CD4-positive, alpha-beta T cell treated with Interleukin-17A for 1 hour (primary cell): ENCODE measurements at places on chromosomes 3 and 15.

- DNase-seq, result no peak
Observed at GRCh38 chr3:70108072-70108471, 108.5 kb downstream of the SAMMSON start.

GRCh38 chr3:16168211-16168610 lies 6.3 kb upstream of the GALNT15 start:
- no peak for DNase-seq

- peak; percentile 18 for DNase-seq
Observed at GRCh38 chr15:78988361-78988911, 43.6 kb upstream of the CTSH start.

DNA sequence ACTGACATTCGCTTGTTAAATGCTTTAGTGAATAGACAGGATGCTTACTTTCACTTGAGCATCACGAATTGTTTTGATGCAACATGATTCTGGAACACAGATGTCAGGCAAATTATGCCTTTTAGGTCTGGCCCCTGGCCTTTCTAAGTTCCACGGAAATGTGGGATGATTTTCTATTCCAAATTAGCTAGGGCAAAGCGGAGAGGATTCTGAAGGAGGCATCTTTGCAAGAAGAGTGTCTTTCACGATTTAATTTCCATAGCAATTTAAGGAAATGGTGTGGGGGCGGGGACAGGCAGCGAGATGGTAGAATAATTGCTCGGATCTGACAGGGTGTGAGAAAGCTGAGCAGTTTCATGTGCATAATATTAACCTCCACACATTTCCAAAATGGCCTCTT lies 238.5 kb upstream of the KCNMB2 start:
- no peak for DNase-seq

DNA sequence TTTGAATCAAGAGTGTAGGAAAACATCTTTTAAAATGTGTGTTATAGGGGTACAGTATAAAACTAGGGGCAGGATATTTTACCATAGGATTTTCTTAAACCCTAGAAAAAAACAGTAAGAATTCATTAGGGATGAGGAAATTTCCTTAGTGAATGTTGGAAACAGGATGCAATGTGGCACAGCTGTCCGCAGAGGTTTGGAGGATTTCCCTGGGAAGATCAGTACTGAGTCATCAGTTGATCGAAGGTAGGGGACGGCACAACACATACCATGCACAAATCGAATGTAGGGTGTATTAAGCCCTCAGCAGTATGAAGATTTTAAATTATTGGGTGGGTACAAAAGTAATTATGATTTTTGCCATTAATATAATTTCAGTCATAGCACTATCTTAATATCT lies 49.9 kb downstream of the FNDC3B start:
- DNase-seq, result no peak

DNA sequence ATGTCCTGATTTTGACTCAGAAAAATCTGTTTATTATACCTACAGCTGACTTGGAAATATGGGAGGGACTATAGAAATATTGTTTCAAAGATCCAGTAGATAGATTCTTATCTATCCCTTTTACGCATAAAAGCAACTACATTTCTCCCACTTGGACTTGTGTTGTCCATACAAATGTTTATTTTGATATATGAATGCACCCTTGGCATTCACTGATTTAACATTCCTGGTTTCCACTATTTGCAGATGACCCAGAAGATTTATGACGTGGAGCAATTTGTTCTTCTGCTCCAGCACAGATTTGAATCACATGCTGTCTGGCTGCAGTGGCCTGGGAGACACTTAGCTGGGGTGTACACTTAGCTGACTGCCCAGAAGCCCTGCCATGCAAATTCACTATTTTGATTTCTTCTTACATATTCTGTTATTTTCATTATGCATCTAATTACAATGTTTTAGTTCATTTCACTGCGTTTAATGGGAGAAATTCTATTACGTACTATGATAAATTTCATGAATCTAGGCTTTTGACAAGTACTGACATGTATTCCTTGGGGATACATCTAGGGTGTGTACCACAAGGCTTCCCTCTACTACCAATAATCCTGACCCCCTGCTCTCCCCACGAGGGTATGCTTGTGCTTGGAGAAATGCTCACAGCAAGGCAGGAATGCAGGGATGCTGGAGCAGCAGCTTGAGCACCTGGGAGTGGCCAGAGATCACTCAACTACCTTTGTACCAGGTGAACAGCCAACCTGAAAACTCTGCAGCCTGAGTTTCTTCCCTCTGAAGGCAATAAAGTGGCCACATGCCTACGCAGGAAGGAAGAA lies 223.6 kb upstream of the TBL1XR1 start:
- DNase-seq, result no peak

DNA sequence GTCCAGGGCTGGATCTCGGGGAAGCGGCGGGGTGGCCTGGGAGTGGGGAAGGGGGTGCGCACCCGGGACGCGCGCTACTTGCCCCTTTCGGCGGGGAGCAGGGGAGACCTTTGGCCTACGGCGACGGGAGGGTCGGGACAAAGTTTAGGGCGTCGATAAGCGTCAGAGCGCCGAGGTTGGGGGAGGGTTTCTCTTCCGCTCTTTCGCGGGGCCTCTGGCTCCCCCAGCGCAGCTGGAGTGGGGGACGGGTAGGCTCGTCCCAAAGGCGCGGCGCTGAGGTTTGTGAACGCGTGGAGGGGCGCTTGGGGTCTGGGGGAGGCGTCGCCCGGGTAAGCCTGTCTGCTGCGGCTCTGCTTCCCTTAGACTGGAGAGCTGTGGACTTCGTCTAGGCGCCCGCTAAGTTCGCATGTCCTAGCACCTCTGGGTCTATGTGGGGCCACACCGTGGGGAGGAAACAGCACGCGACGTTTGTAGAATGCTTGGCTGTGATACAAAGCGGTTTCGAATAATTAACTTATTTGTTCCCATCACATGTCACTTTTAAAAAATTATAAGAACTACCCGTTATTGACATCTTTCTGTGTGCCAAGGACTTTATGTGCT lies 527 bp downstream of the B2M start:
- DNase-seq, result peak; percentile 78

- DNase-seq, result no peak
Observed at GRCh38 chr3:185758912-185759311, 65.9 kb downstream of the IGF2BP2 start.

DNA sequence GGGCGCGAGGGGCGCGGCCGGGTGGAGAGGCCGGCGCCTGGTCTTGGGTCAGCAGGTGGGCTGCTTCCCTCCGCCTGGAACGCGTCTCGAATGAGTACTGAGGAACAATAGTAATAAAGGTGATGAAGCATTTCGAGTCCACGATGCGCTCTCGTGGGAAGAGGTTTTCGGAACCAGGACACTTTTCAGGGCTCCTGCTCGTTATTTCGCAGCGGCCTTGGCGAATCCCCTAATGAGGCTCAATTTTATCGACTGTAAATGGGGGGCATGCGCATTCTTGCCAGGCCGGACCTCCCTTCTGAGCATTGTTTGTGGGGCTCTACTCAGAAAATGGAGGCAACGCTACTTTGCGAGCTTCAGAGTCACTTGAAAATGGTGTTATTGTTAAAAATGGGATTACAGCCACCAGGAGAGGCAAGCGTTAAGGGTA lies 1.2 kb downstream of the NR2C2 start:
- DNase-seq, result no peak
